Cerebellar nuclear complex (tissue), 1 donor: ENCODE measurements at places on chromosomes 3 and 15.

DNA sequence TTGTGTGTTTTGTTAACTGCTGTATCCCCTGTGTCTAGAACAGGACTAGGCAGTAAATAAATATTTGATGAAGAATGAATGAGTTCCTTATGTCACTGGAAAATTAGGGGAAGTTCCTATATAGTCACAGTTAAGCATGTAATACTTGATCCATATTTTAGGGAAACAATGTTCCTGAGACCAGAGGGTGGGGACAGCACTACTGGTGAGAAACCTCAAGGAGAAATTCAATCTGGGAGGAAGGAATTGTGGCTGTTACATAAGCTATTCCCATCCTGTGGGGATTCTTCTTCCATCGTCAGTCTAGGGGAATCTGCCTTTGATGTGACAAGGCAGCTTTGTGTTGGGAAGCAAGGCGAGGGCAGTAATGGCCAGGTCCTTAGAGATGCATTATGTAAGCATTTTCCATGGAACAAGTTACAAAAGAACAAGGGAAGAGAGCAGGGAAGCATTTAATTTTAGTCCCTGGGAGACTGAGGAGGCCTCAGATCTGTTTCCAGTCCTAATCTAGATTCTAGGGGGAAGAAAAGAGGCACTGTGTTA lies 219.3 kb upstream of the TTC14 start:
- no peak for DNase-seq

- DNase-seq, result no peak
These were observed 43.4 kb downstream of the TPRA1 start for GRCh38 chr3:127546970-127547733.

DNA sequence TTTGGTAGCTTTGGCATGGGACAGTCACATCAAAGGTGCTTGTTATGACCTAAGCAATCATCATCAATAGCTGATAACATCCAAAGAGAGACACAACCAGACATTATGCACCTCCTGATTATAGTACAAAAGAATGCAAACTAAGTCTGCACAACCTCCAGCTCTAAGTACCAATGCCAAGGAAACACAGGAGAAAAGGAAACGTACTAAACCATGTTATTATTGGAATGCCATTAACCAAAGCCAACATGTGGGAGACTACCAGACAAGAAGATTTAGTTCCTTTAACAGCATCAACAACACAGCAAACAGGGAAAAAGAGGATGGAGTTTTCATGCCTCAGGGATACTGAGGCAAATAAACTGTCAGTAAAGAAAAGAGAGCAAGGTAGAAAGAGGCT lies 61.4 kb downstream of the CD47 start:
- no peak for DNase-seq

DNA sequence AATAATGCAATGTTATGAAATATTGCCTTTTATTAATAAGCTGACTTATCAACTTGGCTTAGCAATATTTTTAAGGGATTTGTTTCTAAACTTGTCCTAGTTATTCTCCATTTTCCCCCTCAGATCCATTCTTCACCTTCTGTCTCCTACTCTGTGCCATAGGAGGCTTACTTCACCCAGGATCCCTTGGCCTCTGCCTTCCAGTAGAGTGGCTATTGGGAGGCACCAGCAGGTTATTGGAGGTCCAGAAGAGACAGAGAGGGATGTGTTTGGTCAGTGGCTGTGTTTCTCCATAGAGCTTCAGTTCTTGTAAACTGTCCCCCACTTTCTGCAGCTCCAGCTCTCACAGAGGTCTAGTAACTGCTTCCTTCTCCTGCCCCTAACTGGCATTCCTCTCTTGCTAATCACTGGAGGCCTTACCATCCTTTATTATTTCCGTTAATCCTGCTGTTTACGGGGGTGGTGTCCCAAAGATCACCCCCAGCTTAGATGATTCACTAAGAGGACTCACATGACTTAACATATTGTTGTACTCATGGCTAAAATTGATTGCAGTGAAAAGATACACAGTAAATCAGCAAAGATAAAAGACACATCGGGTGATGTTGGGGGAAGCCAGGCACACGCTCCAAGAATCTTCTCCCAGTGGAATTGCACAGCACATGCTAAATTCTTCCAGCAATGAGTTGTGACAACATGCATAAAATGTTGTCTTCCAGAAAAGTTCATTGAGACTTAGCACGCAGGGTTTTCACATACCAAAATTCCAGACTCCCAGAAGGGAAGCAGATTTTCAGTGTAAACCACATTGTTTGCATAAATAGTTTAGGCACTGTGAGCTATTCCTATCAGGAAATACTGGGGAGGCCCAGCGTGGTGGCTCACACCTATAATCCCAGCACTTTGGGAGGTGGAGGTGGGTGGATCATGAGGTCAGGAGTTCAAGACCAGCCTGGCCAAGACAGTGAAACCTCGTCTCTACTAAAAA lies 67.5 kb downstream of the RPL22L1 start:
- DNase-seq, result no peak

DNA sequence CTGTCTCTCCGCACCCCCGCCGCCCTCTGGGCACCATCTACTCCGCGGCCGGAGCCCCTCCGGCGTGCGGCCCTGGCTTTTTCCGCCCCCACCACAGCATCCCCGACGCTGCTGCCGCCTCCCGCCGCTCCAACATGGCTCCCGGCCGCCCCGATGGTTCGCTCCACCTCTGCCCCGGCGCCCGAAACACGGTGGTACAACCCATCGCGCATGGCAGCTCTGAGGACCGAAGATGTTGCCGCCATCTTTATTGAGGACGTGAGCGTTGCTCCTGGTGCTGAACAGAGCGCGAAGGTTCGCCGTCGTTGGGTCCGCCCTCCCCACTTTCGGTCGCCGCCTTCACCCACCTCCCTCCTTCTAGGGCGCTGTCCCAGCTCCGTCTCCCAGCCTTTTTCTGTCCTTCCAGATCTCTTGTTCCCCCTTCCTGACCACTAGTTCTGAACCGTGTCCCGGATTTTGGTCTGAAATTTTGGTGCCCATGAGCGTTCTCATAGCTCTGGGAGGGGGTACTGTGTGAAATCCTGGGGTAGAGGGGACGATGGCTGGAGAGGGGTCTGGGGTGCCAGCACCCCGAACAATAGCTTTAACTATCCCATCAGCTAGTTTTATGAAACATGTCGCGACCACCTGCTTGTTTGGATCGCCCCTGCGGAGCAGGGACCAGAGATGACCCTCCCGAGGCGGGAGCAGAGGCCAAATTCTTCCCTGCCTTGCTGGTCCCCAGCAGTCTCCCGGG lies at the start of gene CELSR3:
Gene CELSR3, minus strand, starts transcription at position 134 of the 736 bp plus-strand sequence. CDS start 252 bp downstream, outside the sequence.
- DNase-seq, result peak; percentile 41

DNA sequence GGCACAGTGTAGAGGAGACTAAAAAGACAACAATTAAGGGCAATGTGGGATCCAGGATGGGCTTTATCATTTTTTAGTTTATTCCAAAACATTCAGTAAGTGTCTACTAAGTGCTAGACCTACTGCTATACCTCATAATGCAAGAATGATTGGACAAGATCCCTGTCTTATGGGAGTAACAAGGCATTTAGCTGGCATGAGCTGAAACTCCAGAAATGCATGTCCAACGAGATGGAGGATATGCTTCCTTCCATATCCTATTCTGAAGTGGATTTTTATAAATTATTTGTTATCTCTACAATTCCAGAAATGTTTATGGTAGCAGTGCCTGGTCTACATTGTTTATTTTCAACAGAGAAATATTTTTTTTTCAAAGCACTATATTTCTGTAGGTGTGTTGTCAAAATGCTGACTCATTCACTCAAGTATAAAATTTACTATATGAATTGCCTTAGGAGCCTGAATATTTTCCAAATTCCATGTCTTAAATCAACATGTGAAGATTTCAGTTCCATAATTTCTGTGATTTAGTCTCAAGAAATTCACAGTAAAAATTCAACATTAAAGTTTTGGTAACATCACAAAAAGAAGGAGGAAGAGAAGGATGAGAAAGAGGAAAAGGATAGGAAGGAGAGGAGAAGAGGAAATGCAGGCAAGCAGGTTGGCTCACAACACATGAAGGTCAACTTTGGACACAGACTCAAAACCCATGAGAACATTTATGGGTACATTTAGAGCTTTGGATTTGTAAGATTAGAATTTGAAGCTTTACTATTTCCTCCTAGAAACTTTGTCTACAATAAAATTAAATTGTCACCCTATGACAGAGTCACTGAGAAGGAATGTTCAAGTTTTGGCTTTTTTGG lies 88.6 kb downstream of the P3H2 start:
- DNase-seq, result no peak

GRCh38 chr3:161117646-161118045 lies 12.5 kb upstream of the B3GALNT1 start:
- DNase-seq, result no peak

DNA sequence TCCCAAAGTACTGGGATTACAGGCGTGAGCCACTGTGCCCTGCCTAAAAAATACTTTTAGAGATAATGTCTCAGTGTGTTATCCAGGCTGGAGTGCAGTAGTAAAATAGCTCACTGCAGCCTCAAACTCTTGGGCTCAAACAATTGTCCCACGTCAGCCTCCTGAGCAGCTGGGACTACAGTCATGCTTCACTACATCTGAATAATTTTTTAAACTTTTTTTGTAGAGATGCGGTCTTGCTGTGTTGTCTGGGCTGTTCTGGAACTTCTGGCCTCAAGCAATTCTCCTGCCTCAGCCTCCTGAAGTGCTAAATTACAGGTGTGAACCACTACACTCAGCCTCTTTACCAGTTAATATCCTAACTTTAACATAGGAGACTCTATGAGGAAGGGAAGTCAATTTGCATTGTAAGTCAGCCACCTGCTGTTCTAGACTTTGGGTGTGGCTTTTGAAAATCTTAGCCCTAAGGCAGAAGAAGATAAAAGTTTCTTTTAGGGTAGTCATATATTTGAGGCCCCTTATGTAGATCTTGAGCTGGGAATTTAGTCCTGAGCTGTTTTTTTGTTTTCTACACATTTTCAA lies 78.2 kb upstream of the RASGRP1 start:
- no peak for DNase-seq

DNA sequence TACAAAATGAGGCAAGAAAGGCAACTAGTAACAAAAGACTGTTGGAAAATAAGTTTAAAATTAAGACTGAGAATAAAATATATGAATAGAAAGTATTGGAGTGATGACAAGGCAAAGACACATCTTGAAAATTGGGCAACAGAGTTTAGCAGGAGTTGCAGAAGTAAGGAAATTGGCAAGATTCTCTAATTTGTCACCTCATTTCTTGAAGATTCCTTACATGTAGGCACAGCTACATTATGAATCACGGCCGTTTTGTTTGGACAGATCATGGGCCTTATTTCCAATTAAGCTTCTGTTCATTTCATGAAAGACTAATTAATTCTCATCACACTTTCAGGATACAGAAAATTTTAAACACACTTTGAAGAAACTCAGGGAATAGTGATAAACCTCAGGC lies 170.1 kb downstream of the ROBO1 start:
- DNase-seq, result no peak

DNA sequence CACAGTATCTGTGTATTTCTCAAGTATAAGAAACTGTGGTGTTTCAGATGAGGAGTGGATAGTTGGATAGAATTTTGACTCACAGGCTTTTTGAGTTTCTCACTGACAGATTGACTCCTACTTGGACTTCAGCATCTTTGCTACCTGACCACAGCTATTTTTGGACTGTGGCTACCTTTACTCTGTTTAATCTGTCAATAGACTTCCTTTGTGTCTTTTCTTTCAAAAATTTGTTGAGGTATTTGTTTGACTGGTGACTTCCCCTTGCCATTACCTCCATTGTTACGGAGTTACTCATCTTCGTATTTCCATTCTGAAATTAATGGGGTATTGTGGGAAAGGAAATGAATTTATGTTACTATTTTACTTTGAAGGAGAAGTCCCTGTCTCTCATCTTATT lies 123.8 kb downstream of the AGBL1 start:
- DNase-seq, result no peak

DNA sequence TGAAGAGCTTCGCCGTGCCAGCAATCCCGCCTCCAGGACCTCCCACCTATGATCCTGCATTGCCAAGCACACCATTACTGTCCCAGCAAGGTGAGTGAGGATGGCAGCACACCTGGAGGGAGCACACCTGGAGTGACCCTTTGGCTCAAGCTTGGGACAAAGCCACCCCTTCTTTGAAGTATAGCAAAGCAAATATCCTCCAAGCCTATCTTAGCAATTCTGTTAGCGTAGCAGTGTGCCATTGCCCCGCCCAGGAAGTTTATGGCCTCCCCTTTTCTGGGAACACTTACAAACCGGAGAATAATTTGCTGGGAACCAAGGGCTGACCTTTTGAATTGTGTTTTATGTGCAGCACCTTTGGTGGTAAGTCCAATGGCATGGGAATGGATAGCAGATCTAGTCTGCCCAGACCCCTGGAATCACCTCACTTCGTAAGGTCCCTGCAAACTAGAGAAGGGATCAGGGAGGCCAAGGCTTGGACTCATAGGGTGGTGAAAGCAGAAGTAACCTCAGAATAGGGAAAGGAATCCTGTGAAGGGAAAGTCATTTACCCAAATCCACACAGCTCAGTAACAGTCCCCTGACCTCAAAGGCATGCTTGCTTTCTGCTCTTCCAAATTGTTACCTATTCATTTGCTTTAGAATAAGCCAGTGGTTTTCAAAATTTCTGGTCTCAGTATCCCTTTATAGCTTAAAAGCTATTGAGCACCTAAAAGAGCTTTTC lies 70.1 kb downstream of the HCN4 start:
- DNase-seq, result no peak

DNA sequence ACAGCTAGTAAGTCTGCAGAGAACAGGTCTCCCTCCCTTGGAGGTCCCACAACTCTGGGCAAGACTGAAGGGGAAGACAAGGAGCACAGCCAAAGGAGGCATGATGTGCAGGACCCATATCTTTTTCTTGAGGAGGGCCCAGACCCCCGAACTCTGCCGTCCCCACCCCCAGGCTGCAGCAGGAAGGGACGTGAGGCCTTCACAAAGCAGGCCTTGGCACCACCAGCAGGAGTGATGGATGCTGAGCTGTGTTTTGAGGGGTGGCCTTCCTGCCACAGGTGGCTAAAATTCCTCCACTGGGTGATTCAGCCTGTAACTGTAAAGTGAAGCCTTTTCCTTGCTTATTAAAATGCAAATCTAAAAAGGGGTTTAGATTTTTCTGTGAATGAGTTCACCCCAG lies 8.6 kb downstream of the PLA2G4D start:
- no peak for DNase-seq

DNA sequence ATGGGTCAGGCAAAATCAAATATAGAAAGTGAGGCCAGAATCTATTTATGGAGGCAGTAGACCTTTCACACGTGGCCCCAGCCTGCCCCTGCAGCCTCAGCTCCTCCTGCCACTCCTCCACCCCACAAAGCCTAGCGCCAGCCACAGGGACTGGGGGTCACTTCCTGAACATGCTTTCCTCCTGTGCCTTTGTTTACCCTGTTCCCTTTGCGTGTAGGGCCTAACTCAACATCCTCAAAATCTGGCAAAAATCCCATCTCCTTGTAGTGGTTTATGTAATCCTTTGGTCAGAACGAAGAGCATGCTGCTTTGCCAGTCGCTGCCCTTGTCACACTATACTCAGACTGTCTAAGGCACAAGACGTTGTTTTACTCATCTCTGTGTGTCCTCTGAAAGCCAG lies 39.6 kb downstream of the KBTBD12 start:
- DNase-seq, result no peak

- DNase-seq, result no peak
These were observed 9.7 kb downstream of the CCK start for GRCh38 chr3:42256135-42256819.

GRCh38 chr3:147672436-147672835 lies 263.3 kb downstream of the ZIC1 start:
- DNase-seq, result peak; percentile 38
